ENCODE measurements at places on chromosomes 2 and 18. TPM values are rescaled to one million over a fixed set of nuclear protein-coding genes. Genes with fewer than 3 reads are reported as not detected.

Gene PLEKHH2
- 1.8 TPM for total RNA-seq

Gene KCNG3
- not detected for total RNA-seq

Gene MAB21L4
- total RNA-seq = not detected

Gene GCKR
- total RNA-seq = 1.2 TPM

Gene TFPI
- 116 TPM for total RNA-seq

Gene DNAJC5G
- not detected for total RNA-seq

Gene AQP4
- total RNA-seq = not detected

Gene FBLN7
- 4.6 TPM for total RNA-seq

Gene DNAH7
- total RNA-seq = 0.11 TPM

Gene BMP10
- not detected for total RNA-seq

Gene UGT1A5
- 0.22 TPM for total RNA-seq

Gene KHK
- not detected for total RNA-seq
